ENCODE measurements at places on chromosomes 12 and 14. TPM values are rescaled to one million over a fixed set of nuclear protein-coding genes. Genes with fewer than 3 reads are reported as not detected.

The TMEM179 gene
- not detected for polyA plus RNA-seq

The MAP4K5 gene
- 35.4 TPM for polyA plus RNA-seq

The MIP gene
- not detected for polyA plus RNA-seq

The CD4 gene
- polyA plus RNA-seq: 6.6 TPM

The DPPA3 gene
- not detected for polyA plus RNA-seq

The DIO2 gene
- polyA plus RNA-seq: not detected

The KLHDC1 gene
- 2.6 TPM for polyA plus RNA-seq

The ACVRL1 gene
- polyA plus RNA-seq: not detected

The LTB4R gene
- 2.5 TPM for polyA plus RNA-seq

The RHOJ gene
- polyA plus RNA-seq: not detected

The LLPH gene
- 33.2 TPM for polyA plus RNA-seq

The TMEM63C gene
- 0.24 TPM for polyA plus RNA-seq

The EIF4B gene
- 104 TPM for polyA plus RNA-seq

The NPFF gene
- not detected for polyA plus RNA-seq

The PPFIA2 gene
- polyA plus RNA-seq: not detected

All from IgD-negative memory B cell (primary cell).